Osteoblast (primary cell): ENCODE measurements at places on chromosomes 13 and 19. TPM values are rescaled to one million over a fixed set of nuclear protein-coding genes. Genes with fewer than 3 reads are reported as not detected.

TSC22D1 gene
- 159 and 173 TPM in 2 replicates for total RNA-seq

FCGBP gene
- total RNA-seq, result under 0.01 TPM in 2 replicates

KLK14 gene
- total RNA-seq, result not detected in 2 replicates

COL4A2 gene
- total RNA-seq, result 267 and 291 TPM in 2 replicates

VSIG10L gene
- total RNA-seq, result 0.72 and 0.88 TPM in 2 replicates

SMAD9 gene
- total RNA-seq, result 3.2 and 4.7 TPM in 2 replicates

TNNI3 gene
- not detected in 2 replicates for total RNA-seq

CEACAM8 gene
- not detected in 2 replicates for total RNA-seq

ZNF99 gene
- total RNA-seq, result under 0.01 TPM in 2 replicates

SLC25A41 gene
- total RNA-seq, result not detected in 2 replicates

BCKDHA gene
- 33.9 and 37.3 TPM in 2 replicates for total RNA-seq

TMEM147 gene
- 93.1 and 98.8 TPM in 2 replicates for total RNA-seq

DNA sequence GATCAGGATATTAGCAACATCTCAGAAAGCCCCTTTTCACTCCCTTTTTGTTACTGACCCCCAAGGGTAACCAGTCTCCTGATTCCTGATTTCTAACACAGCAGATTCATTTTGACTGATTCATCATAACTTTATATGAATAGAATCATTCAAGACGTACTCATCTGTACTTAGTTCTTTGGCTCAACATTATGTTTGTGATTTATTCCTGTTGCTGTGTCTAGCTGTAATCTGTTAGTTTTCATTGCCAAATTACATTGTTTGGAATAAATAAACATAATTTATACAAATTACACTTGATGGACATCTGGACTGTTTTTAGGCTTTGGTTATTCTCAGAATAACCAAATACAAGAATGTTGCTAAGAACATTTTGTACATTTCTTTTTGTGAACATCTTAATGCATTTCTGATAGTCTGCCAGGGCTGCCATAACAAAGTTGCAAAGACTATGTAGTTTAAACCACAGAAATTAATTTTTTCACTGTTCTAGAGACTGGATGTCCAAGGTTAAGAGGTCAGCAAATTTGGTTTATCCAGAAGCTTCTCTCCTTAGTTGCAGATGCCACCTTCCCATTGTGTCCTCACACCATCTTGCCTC lies 62.8 kb upstream of the EDNRB start:
- DNase-seq, result no peak

DNA sequence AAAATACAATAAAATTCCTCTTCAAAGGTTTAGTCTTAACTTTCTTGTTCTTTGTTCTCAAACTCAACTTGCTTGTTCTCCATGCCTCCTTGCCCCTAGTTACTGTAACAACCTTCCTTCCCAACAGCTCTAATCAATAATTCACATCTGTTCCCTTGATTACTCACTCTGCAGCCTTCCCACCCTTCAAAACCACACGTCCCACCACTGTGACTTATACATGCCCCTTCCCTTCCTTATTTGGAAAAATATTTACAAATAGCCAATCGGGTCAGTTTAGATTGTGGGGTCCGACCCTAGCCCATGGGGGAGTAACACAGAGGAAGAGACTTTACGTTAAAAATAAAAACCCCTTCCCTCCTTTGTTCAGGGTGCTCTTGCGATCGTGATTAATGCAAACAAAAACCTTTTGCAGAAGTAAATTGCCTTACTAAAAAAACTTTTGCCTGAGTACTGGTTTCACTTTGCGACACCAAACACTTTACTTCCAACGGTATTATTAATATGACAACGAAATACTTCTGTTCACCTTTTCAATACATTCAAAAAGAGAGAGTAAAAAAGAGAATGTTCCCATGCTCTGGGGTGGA lies 512 bp upstream of the ZNF93 start:
- peak; percentile 17 for DNase-seq

DNA sequence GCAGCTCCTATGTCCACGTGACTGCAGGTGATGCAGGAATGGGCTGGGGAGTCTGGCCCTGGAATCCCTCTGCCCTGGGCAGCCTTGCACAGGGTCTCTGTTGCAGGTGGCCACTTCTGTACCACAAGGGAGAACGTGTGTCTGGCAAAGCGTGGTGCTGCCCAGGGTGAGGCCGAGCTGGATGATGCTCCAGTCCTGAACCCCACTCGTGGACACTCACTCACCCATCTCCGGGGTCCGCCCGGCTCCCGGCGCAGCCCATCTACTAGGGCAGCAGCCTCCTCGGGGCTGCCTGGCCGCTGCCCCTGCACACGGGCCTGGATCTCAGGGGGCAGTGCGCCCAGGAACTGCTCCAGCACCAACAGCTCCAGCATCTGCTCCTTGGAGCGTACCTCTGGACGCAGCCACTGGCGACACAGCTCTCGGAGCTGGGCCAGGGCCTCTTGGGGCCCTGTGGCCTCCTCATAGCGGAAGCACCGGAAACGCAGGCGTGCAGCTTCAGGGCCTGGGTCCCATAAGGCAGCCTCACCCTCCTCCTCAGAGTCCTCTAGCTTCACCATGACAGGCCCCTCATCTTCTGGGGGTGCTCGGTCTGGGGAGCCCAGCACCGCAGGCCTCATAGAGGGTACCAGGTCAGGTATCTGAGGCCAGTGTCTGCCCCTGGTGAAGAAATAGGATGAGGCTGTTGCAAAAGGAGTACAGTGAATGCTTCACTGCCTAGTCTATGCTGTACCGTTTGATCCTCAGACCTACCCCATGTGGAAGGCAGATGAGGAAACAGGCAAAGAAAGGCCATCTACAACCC lies 2.2 kb downstream of the MZF1 start:
- DNase-seq, result peak; percentile 58

DNA sequence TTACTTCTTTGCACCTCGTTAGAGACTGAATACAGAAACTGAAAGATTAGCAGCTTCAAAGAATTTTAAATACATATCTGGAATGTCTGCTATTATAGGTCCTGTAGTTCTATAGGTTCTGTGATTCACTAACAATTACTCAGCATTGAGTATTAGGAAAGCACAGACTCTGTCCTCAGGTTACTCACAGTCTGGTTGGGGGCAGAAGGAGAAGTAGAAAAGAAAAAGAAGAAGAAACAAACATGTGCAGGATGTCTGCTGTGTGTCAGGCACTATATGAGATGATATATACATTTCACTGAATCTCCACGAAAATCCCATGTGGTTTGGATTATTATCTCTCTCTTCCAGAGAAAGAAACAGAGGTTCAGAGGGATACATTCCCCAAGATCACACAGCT lies 40.1 kb downstream of the SERTM1 start:
- DNase-seq, result no peak

GRCh38 chr13:32087955-32088747 lies 56.6 kb downstream of the FRY start:
- no peak for DNase-seq

DNA sequence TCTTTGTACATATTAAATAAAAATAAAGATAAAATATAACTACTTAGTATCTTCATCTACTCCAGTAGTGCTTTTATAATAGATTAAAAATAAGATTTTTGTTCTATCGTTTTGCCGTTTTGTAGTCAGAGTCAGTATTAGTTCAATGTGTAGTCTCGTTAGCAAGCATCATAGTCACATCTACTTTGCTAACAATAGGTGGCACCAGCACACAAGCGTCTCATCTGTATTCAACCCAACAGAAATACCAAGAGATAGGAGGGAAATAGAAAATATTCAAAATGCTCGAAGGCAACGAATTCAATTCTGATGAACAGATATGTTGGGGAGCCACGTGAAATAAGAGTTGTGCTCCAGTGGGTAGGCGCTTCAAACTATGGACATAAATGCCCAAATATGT lies 21.4 kb upstream of the MICU2 start:
- DNase-seq, result no peak

DNA sequence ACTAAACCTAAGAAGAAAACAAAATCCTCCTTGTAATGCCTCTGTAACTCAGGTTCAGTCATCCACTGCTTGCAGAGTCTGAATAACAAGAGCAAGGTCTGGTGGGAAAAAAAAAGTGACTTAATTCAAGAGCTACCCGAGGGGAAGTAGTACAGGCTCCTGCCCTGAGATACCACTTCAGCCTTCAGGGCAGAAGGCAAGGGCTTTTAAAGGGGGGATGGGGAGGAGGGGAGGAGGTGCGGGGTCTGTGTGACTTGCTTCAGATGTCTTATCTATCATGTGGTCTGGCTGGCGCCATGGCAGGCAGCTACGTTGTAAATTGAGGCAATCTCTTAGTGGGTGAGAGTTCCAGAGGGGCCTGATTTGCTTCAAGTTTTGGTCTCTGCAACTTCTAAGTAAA lies 66.7 kb downstream of the LRRC63 start:
- DNase-seq, result no peak

GRCh38 chr13:46035066-46035465 lies 17.5 kb downstream of the ZC3H13 start:
- DNase-seq, result no peak

GRCh38 chr19:11383706-11384048 lies 437 bp downstream of the EPOR start:
- peak; percentile 66 for DNase-seq

DNA sequence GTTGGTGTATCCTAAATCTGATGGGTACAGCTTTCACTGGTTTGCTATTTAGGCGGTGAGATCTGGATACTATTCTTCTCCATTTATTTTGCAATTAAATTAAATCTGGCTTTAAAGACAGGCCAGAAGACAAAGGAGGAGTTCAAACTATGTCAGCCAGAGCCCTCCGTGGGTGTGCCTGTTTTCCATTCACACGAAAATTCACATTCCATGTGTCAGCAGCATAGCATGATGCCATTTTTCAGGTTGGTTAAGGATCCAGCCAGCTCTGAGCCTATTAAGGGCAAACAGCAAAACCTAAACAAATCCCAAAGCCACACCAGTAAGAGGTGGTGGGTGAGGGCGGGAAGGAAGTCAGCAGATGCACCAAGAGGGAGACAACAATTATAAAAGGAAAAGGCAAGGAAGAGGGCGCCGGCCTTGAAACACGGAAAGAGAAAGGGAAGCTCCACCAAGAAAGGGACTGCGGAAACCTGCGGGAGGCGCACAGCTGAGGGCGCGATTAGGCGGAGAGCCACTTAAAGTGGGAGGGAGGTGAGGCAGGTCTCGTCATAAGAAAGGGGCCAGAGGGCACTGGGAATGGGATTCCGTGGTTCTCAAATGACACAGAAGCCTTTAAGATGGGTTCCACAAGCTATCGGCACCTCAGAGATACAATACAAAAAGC lies 43.0 kb downstream of the CARS2 start:
- DNase-seq, result no peak

DNA sequence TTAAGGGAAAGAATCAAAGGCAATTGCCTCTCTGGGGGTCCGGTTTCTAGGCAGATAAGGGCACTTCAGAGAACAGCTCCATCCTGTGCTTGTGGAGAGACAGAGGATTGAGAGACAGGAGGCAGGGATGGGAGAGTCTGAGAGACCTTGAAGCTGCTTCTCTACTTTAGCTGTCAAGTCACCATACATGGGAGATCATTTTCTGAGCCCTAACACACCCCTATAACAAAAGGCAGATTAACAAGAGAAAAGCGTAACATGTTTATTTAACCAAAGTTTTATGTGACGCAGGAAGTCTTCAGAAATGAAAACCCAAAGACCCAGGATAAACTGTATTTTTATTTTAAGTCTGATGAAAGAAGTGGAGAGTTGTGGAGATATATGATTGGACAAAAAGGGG lies 48.4 kb downstream of the CBY2 start:
- no peak for DNase-seq

- DNase-seq, result no peak
Observed at GRCh38 chr19:49069026-49069425, 3.5 kb downstream of the KCNA7 start.

- peak; percentile 65 for DNase-seq
Observed at GRCh38 chr13:94079876-94080275, 399.6 kb downstream of the DCT start.

- DNase-seq, result no peak
Observed at GRCh38 chr19:3765121-3765520, 2.6 kb downstream of the MRPL54 start.

DNA sequence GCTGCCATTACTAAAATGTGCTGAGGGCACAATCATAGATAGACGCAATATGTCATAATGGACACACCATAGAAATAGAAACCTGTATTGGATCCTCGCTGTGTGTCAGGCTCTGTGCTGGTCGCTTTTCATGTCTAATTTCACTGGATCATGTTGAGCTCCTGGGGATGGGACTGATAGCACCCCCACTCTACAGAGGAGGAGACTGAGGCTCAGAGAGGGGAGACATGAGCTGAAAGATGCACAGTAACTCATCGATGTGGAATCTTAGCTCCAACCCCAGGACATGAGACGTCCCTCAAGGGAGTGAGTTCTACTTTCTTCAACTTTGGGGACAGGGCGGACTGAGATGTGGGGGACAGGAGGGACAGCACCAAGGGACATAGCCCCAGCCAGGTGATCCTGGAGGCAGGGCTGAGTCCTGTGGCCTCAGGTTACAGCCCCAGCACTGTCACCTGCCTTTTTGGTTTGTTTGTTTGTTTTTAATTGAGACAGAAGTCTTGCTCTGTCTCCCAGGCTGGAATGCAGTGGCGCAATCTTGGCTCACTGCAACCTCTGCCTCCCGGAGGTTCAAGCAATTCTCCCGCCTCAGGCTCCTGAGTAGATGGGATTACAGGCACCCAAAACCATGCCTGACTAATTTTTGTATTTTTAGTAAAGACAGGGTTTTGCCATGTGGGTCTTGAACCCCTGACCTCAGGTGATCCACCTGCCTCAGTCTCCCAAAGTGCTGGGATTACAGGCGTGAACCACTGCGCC lies 6.6 kb upstream of the GIPC1 start:
- DNase-seq, result peak; percentile 62

- no peak for DNase-seq
Observed at GRCh38 chr19:36638862-36639510, 27.7 kb downstream of the ZNF461 start.

GRCh38 chr19:17680230-17680722 lies 7.9 kb downstream of the UNC13A start:
- DNase-seq, result peak; percentile 96

DNA sequence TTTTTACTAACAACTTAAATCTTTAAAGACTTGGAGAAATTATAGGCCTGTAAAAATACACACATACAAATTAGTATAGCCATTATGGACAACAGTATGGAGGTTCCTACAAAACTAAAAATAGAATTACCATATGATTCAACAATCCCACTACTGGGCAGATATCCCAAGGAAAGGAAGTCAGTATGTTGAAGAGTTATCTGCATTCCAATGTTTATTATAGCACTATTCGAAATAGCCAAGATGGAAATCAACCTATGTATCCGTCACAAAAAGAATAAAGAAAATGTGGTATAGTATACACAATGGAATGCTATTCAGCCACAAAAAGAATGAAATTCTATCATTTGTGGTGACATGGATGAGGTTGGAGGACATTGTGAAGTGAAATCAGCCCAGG lies 37.2 kb downstream of the SLITRK1 start:
- no peak for DNase-seq

- DNase-seq, result no peak
Observed at GRCh38 chr13:97387485-97387839, 46.5 kb upstream of the RAP2A start.
